Glomerular endothelial cell (primary cell): ENCODE measurements at places on chromosomes 16 and 17. TPM values are rescaled to one million over a fixed set of nuclear protein-coding genes. Genes with fewer than 3 reads are reported as not detected.

DNA sequence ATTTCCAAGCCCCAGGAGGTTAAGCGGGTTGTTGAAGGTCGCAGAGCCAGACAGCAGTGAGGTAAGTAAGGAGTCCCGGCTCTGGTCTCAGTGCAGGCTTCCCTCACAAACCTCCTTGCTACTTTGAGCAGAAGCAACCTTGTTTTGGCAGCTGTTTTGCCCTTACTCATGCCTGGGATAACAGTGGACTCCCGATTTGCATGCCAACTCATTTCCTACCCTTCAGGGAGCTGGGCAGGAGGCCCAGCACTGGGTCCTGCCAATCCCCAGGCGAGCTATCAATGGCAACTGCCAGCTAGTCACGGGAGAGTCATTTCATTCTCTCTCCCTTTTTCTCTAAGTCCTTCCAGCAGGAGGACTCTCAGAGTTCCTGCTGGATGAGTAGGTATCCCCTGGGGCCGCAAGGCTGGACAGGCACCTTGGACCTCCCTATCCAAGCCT is 72.0 kb upstream of the KSR1 start:
- DNase-seq, result peak; percentile 91

DNA sequence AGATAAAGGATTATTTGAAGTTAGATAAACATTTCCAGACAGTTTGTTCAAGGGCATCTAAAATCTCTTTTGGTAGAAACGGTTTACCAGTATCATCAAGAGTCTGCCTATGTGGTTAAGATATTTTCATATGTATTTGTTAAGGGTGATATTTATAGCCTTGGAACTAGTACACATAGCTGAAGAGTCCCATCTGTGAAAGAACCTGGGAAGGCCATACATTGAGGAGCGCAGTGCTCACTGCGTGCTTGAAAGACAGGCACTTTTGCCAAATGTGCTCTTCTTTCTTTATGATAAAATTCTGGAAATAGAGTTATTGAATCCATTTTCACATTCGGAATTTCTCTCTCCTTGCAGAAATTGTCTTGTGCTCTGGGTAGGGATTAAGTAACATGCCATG is 7.7 kb downstream of the IGSF6 start:
- DNase-seq, result no peak

DNA sequence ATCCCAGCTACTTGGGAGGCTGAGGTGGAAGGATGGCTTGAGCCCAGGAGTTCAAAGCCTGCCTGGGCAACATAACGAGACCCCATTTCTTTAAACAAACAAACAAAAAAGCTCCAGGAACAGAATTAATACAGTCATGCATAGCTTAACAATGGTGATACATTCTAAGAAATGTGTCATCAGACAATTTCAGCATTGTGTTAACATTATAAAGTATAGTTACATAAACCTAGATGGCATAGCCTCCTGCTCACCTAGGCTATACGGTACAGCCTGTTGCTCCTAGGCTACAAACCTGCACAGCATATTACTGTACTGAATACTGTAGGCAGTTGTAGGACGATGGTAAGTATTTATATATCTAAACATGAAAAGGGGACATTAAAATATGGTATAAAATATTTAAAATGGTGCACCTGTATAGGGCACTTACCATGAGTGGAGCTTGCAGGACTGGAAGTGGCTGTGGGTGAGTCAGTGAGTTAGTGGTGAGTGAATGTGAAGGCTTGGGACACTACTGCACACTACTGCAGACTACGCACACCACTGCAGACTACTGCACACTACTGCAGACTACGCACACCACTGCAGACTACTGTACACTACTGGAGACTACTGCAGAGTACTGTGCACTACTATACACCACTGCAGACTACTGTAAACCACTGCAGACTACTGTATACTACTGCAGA is 74.6 kb downstream of the TMC6 start:
- DNase-seq, result no peak

DNA sequence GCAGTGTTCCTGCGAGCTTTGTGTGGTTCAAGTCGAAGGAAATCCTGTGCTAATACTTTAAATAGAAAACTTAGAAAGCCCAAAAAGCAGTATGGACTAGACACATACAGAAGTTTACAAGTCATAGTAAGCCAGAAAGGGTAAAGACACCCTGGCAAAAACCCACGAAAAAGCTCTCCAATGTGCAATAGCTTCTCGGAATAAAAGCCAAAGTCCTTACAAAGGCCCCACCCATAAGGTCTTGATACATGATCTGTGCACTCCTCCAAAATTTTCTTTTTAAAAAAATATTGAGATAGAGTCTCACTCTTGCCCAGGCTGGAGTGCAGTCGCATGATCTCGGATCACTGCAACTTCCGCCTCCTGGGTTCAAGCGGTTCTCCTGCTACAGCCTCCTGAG is 10.3 kb downstream of the C16orf86 start:
- DNase-seq, result no peak

DNA sequence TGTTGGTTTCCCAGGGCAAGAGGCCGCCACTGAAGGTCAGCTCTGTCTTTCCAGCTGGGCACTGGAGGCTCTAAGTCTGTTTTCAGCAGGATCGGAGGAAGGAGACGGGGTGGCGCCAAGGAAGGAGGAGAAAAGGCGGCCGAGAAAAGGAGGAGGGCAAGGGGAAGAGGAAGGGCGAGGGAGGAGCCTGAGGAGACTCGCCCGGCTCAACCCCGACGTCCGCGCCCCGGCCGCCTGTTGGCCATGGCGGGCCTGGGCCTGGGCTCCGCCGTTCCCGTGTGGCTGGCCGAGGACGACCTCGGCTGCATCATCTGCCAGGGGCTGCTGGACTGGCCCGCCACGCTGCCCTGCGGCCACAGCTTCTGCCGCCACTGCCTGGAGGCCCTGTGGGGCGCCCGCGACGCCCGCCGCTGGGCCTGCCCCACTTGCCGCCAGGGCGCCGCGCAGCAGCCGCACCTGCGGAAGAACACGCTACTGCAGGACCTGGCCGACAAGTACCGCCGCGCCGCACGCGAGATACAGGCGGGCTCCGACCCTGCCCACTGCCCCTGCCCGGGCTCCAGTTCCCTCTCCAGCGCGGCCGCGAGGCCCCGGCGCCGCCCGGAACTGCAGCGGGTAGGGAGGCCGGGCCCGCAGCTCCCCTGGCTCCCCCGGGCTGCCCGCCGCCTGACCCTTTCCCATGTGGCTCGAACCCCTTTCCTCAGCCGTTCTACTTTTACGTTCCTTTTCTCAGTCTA is at the start of gene RNF135:
Gene RNF135, plus strand, starts transcription at position 209 of the 737 bp plus-strand sequence. Its CDS starts 35 bp downstream, at position 244.
- DNase-seq, result no peak

DNA sequence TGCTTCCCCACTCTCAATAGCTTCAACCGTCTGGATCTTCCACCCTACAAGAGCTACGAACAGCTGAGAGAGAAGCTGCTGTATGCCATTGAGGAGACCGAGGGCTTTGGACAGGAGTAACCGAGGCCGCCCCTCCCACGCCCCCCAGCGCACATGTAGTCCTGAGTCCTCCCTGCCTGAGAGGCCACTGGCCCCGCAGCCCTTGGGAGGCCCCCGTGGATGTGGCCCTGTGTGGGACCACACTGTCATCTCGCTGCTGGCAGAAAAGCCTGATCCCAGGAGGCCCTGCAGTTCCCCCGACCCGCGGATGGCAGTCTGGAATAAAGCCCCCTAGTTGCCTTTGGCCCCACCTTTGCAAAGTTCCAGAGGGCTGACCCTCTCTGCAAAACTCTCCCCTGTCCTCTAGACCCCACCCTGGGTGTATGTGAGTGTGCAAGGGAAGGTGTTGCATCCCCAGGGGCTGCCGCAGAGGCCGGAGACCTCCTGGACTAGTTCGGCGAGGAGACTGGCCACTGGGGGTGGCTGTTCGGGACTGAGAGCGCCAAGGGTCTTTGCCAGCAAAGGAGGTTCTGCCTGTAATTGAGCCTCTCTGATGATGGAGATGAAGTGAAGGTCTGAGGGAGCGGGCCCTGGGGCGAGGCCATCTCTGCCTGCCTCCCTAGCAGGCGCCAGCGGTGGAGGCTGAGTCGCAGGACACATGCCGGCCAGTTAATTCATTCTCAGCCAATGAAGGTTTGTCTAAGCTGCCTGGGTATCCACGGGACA is 11.1 kb upstream of the CLEC18A start:
- DNase-seq, result no peak

DNA sequence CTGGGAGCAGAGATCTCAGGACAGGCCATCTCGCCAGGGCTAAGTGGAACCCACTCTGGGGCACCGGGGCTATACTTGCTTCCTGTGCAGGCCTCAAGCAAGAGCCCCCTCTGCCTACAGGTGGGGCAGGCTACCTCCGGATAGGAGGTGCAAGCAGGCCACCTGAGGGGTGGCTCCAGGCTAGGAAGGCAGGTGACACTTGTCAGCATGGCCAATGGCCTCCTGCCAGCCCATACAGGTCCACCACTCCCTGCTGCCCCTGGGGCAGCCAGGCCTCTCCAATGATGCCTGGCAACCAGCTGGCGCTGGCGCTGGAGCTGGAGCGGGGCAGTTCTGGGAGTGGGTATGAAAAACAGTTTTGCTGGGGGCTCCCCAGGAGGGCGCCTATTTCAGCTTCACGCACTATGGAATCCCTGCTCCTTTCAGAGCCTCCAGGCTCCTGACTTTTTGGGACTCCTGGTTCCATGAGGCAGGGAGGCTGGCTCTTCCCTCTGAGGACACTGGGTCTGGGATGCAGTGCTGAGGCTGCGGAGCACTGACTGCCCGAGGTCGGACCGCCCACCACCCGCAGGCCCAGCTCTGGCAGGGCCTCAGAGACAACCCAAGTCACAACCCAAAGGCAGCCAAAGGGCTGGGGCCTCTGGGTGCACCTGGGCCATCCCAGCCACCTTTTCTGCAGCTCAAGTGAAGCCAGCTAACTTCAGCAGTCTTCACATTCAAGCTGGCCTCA is 8.4 kb upstream of the SREBF1 start:
- no peak for DNase-seq

DNA sequence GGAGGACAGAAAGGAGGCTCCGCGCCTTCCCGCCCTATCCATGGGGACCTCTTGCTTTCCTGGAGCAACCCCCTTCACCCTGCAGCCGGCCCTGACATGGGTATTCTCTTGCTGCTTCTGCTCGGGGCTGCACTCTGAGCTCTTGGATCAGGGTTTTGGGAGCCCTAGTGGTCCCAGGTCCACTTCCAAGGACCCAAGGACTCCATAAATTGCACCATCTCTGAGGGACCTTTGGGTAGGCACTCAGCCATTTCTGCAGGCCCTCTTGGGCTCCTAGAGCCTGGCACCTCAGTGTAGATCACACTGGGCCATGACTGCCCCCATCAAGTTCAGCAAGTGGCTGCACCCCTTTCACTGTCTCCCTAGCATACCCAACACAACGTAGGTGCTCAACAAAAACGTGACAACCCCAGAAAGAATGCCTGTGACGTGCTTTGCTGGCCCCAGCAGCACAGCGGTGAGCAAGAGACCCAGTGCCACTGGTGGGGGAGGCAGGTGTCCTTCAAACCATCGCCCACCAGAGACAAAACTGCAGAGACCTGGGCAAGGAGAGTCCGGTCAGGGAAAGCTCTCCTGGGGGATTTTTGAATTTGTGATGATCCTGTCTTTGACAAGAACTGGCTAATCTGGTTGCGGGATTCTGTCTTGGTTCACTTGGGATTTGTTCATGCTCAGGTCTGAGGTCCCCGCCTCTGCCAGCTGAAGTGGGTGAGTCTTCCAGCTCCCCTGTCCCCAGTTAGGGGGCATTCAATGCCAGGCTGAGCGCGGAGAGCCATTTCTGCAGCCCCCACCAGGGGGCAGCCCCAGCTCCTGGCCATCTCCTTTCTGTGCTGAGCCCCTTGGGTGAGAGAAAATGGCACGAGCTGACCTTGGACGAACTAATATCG is 2.5 kb upstream of the RAB11FIP4 start:
- DNase-seq, result no peak

GRCh38 chr16:69709456-69710084 is 16.8 kb downstream of the NQO1 start:
- DNase-seq, result peak; percentile 52

KRT28 gene
- total RNA-seq, result not detected in 2 replicates

CA5A gene
- not detected in 2 replicates for total RNA-seq

HID1 gene
- 23.1 and 30.6 TPM in 2 replicates for total RNA-seq

SHBG gene
- 0.58 TPM in 1 of 2 replicates, not detected in the other for total RNA-seq

GNAO1 gene
- total RNA-seq, result not detected in 2 replicates
